Esophagus mucosa (tissue), 1 donor: ENCODE measurements at places on chromosomes 4 and X. TPM values are rescaled to one million over a fixed set of nuclear protein-coding genes. Genes with fewer than 3 reads are reported as not detected.

Gene SH3D19
- 31.6 TPM for total RNA-seq

Gene SPATA18
- 11.9 TPM for total RNA-seq

Gene TNMD
- not detected for total RNA-seq

Gene GPR82
- 0.12 TPM for total RNA-seq

Gene IL13RA1
- 82.2 TPM for total RNA-seq

Gene PPBP
- 1.0 TPM for total RNA-seq

Gene VCX2
- total RNA-seq: not detected

Gene DKK2
- not detected for total RNA-seq

Gene LUZP4
- total RNA-seq: not detected

Gene MTCP1
- 14.9 TPM for total RNA-seq

Gene ARMCX2
- 3.4 TPM for total RNA-seq

Gene RBM46
- not detected for total RNA-seq

Gene KCND1
- total RNA-seq: 0.28 TPM

Gene SHOX
- total RNA-seq: not detected

Gene SLC25A31
- total RNA-seq: not detected

Gene UBE2A
- total RNA-seq: 44.7 TPM

Gene SLC7A11
- 16.3 TPM for total RNA-seq

Gene GUCY1B1
- total RNA-seq: 0.96 TPM

Gene MAGEB3
- not detected for total RNA-seq

Gene SLITRK4
- 0.32 TPM for total RNA-seq

Gene TMSB15C
- 0.12 TPM for total RNA-seq

Gene SHROOM4
- total RNA-seq: 1.7 TPM

Gene MAGEA2
- total RNA-seq: not detected

Gene SHISA3
- not detected for total RNA-seq

Gene ADGRL3
- total RNA-seq: 4.1 TPM

Gene MAGED4B
- 1.8 TPM for total RNA-seq

Gene PRR32
- total RNA-seq: not detected

Gene CCDC149
- 2.7 TPM for total RNA-seq

Gene DUSP9
- total RNA-seq: 0.76 TPM

Gene TIMM8A
- total RNA-seq: 14.2 TPM

Gene PPEF1
- not detected for total RNA-seq

Gene GAGE12J
- not detected for total RNA-seq

Gene ELOVL6
- total RNA-seq: 29.1 TPM

Gene SPANXA1
- not detected for total RNA-seq

Gene MAGIX
- 4.7 TPM for total RNA-seq

Gene TMPRSS11E
- 120 TPM for total RNA-seq

Gene FAM241A
- total RNA-seq: 2.7 TPM

Gene IGFBP7
- 40.9 TPM for total RNA-seq

Gene SUPT20HL2
- total RNA-seq: not detected

Gene PHKA1
- 6.7 TPM for total RNA-seq
